ENCODE measurements at places on chromosomes 7 and 10.

DNA sequence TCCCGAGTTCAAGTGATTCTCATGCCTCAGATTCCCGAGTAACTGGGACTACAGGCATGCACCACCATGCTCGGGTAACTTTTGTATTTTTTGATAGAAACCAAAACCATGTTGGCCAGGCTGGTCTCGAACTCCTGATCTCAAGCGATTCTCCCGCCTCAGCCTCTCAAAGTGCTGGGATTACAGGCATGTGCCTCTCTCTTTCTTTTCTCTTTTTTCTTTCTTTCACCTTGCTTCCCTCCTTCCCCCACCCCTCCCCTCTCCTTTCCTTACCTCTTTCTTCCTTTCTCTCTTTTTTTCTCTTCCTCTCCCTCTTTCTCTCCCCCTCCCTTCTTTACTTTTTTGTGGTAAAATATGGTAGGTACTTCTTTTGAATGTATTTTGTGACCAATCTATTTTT, 62.2 kb downstream of the ANKRD61 start:
- no peak for DNase-seq

- DNase-seq: no peak
Observed at GRCh38 chr10:5678397-5679036, 6.1 kb upstream of the TASOR2 start.

GRCh38 chr7:155167706-155168365, 97.7 kb downstream of the HTR5A start:
- DNase-seq: no peak

DNA sequence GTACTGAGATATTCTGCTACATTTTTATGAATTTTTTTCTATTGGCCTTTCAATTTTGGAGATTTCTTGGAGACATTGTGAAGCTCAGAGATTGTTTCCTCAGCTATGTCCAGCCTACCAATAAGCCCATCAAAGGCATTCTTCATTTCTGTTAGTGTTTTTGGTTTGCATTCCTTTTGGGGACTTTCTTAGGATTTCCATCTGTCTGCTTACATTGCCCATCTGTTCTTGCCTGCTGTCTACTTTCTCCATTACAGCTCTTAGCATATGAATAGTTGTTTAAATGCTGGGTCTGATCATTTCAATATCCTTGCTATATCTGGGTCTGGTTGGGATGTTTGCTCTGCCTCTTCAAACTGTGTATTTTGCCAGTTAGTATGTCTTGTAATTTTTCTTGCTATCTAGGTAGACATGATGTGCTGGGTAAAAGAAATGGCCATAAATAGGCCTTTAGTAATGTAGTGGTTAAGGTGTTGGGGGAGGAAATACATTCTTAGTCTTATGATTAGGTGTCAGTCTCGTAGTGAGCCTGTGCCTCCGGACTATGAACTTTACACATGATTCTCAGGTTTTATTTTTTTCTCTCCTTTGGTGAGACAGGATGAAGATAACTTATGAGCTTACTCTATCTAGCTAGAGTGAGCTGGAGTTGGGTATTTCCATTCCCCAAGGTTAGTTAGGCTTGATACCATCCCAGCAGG, 32.6 kb upstream of the NME8 start:
- DNase-seq: no peak

Data from iris pigment epithelial cell (primary cell).